Stimulated activated CD4-positive, alpha-beta T cell treated with anti-CD3 and anti-CD28 coated beads, Interleukin-2, amount 100 ng/mL, for 24 hours (primary cell): ENCODE measurements at places on chromosomes 2 and 18.
A peak's percentile ranks its signal among the peaks of the same experiment; 100 is the strongest.

DNA sequence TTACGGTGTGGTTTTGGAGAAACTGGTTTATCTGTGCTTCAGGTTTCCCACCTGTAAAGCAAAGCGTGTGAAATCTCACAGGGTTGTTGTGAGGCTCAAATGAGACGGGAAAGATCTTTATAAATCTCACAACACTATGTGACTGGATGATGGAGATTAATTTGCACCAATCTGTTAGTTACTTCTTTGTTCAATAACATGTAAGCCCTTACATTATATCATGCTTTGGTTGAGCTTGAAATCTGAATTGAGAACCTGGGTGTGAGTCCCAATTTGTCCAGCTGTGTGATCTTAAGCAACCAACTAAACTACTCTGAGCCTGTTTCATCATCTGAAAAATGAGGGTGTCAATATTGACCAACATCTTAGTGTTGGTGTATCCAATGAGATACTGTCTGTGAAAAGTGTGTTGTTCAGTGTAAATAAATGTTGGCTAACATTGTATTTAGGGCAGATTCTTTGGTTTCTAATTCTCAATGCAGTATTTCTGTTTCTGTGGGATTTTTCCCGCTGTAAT lies 741 bp upstream of the GCKR start:
- no peak for DNase-seq

DNA sequence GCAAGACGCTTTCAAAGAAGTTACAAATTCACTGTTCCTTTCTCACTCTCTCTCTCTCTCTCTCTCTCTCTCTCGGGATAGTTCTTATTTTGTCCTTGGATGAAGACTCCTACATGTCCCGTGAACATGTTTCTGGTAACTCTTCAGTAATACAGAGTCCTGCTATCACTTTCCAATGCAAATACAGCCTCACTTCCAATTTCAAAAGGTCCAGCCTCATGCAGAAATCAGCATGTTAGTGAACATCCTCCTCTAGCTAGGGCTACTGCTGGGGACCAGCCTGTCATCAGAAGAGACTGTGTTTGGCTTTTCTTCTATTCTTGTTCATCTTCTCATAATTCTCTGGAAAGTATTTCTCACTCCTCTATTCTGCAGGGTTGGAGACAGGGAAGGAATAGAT lies 1306.7 kb upstream of the CELF4 start:
- DNase-seq, result no peak

DNA sequence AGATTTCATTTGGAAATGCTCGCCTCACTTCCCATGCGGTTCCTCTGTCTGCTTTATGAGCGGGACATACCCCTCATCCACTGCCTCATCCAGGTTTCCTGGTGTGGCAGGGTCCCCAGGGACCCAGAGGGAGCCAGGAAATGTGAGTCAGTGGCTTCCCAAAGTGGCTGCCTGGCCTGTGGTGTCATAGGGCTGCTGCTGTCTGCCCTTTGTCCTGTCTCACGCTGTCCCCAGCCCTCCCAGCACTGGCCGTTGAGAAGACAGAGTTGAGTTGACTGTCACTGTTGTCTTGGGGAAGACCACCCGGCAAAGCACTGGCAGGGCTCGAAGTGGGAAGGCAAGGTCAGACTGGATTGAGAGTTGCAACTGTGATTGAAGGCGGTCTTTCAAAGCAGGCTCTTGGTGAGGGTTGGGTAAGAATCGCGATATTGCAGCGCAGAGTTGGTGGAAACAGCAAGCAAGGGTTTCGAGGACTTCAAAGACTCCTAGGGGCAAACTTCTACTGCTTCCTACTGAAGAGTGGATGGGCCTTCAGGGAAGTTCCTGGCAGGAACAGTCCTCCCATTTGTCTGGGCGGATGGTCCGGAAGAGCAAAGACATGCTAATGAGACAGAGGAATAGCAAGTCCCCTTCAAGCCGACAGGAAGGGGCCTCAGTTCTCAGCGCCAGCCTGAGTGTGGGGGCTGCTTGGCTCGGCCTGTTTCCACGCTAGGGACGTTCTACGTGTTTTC lies 33.9 kb downstream of the RAB31 start:
- no peak for DNase-seq

- no peak for DNase-seq
These were observed 35.8 kb downstream of the MFSD6 start for GRCh38 chr2:190443778-190444481.

DNA sequence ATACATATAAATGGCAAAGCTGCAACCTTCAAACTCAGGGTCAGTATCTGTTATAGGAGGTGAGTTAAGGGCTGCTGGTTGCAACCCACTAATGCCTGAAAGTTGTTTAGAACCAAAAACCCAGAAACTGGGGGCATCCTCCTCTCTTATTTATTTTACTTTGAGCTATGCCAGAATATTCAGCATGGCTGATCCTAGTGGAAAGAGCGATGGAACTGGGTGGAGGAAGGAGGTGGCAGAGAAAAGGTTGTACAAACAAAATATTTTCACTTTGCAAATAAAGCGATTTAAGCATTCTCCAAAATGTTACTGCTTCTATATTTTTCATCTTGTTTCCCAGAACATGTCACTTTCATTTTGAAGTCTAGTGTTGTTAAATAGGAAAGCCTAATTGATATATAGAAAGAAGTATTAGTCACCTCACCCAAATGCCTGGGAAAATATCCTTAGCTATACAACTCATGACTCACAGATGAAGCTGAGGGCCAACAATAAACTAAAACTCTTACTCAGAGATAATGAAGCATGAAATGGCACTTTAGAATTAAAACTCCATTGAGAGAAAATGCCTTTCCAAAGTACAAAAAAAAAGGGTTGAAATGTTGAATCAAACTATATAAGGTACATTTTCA lies 251.4 kb upstream of the UBE2E3 start:
- DNase-seq, result no peak

DNA sequence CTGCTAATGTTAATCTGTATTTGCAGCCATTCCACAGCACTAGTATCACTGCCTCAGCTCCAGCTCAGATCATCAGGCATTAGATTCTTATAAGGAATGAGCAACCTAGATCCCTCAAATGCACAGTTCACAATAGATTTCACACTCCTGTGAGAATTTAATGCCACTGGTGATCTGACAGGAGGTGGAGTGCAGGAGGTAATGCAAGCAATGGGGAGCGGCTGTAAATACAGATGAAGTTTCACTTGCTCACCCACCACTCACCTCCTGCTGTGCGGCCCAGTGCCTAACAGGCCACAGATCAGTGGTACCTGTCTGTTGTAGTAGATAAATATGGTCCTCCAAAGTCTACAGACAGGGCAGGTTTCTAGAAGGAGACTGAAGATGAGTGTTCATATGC lies 97.7 kb upstream of the TMEFF2 start:
- no peak for DNase-seq

GRCh38 chr2:144682248-144682647 lies 162.3 kb upstream of the ZEB2 start:
- DNase-seq, result no peak

- DNase-seq, result peak; percentile 16
These were observed 775 bp downstream of the SNED1 start for GRCh38 chr2:240998995-240999791.

DNA sequence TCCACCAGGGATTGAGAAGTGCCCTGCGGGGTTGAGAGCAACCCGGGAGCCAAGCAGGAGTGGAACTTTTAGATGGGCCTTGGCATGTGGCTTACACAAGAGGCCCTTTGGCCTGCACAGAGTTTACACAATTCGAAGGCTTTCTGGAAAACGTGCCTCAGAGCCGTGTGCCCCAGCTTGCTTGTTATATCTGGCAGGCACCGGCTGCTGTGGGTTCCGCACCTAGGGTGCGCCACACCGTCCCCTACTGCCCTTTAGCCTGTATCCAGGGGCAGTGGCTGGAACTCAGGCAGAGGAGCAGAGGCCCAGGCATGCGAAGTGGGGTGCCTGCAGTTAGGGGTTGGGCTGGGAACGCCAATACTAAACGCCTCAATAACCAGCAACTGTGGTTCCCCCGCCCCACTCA lies 32.9 kb upstream of the EDAR start:
- DNase-seq, result no peak
